ENCODE measurements at places on chromosomes 6 and 20. TPM values are rescaled to one million over a fixed set of nuclear protein-coding genes. Genes with fewer than 3 reads are reported as not detected.
A peak's percentile ranks its signal among the peaks of the same experiment; 100 is the strongest.

The NTSR1 gene
- total RNA-seq, result 0.04 TPM

The CNR1 gene
- total RNA-seq, result 0.24 TPM

DNA sequence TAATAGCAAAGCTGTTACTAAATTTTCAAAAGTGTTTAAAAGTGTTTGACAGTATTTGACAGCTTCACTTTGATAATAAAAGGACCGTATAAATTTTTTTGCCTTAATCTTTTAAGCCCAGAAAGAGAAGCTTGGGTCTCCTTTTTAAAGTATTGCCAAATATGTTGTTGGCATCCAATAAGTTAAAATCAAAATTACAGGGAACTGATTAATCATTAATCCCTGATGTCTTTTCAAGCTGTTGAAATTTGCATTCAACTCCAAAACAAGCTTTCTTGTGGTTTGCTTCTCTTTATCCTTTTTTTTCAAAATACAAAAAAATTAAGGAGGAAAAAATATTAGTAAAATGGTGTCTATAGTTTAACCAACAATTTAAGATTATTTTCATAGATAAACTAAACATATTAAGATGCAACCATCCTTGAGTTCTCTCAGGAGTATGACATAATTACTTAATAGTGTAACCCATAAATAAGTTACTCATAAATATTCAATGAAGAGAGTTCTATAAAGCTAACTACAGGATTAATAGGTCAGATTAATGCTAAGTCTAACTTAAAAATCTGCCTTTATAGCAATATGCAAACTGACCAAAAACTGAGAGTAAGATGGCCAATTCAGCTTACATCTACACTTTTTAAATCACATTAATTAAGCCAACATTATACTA is 27.0 kb upstream of the CALHM6 start:
- no peak for DNase-seq

- no peak for DNase-seq
Measured at GRCh38 chr6:10099529-10100140, 315.2 kb downstream of the TFAP2A start.

DNA sequence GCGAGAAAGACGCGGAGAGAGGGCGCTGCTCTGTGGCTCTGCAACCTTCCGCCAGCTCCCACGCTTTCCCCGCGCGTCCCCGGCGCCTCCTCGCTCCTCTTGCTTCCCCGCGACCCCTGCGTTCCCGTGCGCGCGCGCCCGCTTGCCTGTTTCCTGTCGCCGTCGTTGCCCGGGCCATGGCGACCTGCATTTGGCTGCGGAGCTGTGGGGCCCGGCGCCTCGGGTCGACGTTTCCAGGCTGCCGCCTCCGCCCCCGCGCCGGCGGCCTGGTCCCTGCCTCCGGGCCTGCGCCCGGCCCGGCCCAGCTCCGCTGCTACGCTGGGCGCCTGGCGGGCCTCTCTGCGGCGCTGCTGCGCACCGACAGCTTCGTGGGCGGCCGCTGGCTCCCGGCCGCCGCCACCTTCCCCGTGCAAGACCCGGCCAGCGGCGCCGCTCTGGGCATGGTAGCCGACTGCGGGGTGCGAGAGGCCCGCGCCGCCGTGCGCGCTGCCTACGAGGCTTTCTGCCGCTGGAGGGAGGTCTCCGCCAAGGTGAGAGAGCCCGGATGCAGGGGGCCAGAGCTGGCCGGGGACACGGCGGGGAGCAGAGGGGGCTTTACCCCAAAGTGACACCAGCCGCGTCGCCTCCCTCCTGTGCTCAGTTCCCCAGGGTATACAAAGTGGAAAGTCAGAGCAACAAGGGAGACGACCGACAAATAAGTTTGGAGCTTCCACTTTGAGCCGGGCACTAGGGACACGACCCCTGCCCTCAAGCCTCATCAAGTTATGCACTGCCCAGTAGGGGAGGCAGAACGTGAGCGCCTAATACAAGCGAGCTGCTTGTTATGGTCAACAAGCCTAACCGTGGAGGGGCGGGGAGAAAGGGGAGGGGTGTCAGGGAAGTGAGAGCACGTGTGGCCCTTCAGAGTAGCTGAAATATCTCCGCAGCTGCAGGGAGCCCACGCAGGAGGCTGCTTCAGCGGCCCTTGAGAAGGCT is at the start of gene ALDH5A1:
Gene ALDH5A1, plus strand, starts transcription at position 149 of the 975 bp plus-strand sequence. Its CDS starts 28 bp downstream, at position 177.
- peak; percentile 86 for DNase-seq

DNA sequence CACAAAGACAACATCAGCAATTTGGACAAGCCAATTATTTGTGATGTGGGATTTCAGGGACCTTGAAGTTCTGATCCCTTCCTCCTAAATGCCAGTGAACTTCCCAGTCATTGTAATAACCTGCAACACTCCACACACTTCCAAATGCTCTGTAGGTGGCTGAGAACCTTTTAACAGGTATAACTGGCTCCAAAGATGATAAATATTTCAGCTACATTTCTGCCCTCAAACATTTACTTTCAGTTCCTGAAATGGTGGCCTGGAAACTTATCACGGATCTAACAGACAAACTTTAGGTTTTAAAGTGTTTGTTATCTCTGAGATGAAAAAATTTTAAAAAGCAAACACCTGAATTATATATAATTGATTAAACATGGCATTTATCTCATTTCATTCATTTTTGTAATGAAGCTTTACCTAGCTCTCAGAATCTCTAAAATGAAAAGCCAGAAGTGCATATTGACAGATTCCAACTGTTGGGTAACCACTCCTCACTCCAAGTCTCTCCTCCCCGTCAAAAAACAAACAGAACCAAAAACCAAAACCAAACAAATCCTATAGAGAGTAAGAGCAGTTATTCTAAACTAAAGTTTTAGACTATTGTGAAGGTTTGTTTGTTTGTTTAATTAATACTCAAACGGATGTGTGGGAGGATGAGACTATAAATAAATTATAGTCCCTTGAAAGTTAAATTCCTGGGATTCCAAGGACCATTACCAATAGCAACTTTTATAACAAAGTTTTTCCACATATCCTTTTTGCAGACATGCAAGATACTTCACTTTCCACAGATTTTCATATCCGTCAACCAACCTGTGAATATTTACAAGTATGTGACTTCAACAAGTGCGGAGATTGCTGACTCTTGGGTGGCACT is 12.4 kb upstream of the KIAA0408 start:
- no peak for DNase-seq

- no peak for DNase-seq
Measured at GRCh38 chr20:5580940-5581708, 169.1 kb upstream of the SHLD1 start.

The PCSK2 gene
- total RNA-seq, result 18.7 TPM

- DNase-seq, result no peak
Measured at GRCh38 chr20:47137231-47137870, 219.1 kb downstream of the ZMYND8 start.

The ZSCAN23 gene
- total RNA-seq, result 1.1 TPM

DNA sequence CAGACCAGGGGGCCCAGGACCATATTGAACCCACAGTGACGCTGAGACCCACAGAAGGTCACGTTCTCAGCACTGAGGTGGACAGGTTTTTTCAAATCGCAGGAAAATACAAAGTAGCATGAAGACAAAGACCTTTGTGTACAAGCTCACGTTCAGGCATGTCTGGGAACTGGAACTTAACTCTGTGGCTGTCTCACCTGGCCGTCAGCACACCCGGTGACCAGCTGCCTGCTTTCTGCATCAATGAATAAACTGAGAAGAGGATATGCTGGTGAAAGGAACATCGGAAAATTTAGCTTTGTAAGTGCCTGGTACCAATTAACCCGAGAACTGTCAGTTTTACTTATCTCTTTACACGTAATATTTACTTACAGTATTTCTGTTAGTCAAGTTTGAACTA is 36.5 kb downstream of the WDR27 start:
- no peak for DNase-seq

The LTB gene
- 1.1 TPM for total RNA-seq

GRCh38 chr20:43017241-43018030 is 172.3 kb downstream of the PTPRT start:
- DNase-seq, result no peak

The RFX6 gene
- 1.1 TPM for total RNA-seq

- no peak for DNase-seq
Measured at GRCh38 chr6:43851204-43851865, 81.3 kb downstream of the VEGFA start.

DNA sequence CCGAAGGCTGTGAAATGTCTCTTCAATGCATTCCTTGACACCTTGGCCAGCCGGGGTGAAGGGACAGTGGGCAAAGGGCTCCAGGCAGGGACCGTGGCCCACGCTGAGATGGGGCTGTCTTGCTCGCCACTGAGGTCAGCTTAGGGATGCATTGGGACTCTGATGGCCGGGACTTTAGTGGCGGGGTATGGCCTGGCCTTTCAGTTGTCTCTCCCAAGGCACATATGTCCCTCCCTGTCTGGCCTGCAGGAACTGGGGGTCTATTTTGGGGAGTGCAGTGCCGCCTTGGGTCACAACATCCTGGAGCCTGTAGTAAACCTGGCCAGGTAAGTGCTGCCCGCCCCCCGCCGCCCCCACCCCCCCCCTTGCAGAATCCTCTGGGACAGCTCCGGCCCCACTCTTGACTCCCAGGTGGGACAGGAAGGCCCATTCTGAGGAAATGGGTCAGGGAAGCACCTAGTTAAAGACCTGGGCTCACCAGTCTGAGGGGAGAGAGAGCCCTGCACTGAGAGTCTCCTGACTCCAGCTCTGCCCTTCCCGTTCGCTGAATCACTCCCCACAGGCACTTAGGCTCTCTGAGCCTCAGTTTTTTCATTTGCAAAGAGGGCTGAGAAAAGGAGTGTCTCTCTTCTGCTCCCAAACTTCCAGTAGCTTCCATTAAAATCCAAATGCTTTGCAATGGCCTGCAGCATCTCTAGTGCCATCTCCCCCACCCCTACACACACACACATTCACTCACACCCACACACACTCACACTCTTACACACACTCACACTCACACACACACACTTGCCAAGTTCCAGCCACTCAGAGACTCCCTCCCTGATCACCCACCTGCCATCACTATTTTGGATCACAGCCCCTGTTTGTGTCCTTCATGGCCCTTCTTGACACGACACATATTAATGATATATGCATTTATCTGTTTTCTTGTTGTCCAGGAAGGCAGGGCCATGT is 33.1 kb downstream of the RAB44 start:
- DNase-seq, result no peak

- DNase-seq, result no peak
Measured at GRCh38 chr6:53497905-53498304, 47.0 kb downstream of the GCLC start.

DNA sequence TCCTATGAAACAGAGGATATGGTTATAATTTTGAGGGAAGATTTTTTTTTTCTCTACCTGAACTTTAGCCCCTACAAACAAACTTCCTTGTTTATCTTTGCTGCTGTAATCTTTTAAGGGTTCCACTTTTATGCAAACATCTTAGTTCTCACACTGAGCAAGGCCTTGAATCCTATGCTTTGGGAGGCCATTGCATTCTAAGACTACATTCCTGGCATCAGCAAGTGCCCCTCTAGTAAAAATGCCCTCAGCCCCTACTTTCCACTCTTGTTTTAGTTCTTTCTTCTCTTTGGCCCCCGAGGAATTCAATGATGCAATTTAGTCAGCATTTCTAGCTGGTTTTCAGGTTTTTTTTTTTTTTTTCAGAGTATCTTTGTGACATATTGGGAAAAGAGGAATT is 8.1 kb upstream of the AHI1 start:
- DNase-seq, result no peak

The MACROD2 gene
- 4.5 TPM for total RNA-seq

The FRK gene
- 4.6 TPM for total RNA-seq

DNA sequence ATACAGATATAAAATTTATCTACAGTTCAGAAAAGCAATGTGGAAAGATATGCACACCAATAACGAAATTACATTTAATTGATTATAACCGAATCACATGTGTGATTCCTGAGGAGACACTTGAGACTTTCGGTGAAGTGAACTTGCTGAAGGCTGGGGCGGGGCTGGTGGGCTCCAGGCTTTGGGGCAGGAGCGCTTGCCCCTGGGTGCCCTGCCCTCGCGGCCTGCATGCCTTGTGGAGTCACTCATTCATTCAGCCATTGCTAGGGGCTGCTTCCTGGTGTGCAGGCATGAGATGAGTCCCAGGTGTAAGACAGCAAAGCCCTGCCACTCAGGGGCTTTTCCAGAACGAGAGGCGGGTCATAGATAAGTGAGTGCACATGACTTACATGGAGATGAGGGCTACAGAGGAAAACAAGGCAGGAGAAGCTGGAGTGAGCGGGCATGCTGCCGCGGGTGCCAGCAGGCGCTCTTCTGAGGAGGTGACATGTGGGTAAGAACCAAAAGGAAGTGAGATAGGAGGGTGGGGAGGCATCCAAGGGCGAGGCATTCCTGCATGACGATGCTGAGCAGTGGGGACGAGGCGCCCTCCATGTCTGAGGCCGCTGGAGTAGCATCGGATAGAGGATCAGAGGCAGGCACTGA is 88.7 kb downstream of the BMP7 start:
- no peak for DNase-seq

The GNAS-AS1 gene
- 0.49 TPM for total RNA-seq

The OXT gene
- 0.38 TPM for total RNA-seq

- no peak for DNase-seq
Measured at GRCh38 chr6:54291146-54291545, 17.1 kb upstream of the TINAG start.

The GABRR1 gene
- total RNA-seq, result not detected

The TFAP2B gene
- total RNA-seq, result not detected

GRCh38 chr6:6556161-6556737 is 32.3 kb upstream of the LY86 start:
- no peak for DNase-seq

The NOX3 gene
- not detected for total RNA-seq

- DNase-seq, result no peak
Measured at GRCh38 chr6:57257911-57258541, 35.9 kb upstream of the RAB23 start.

GRCh38 chr6:39980839-39981580 is 46.7 kb upstream of the MOCS1 start:
- DNase-seq, result no peak

The CDYL gene
- 9.7 TPM for total RNA-seq

DNA sequence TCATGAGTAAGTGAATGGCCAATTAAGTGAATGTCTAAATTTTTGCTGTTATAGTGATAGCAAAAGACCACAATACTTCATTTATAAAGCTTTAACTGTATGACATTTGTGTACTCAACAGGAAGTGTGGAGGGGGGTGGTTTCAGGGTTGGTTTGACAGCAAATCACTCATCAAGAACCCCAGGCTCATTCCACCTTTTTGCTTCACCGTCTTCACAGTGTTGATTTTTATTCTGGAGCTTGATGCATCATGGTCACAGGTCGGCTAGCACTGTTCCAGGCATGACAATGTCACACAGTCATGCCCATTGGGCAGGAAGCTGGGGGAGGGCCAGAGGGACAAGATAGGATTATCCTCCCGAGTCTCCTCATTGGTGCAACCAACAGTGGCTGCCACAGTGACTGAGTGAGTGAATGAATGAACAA is 75.0 kb downstream of the MDGA1 start:
- no peak for DNase-seq

DNA sequence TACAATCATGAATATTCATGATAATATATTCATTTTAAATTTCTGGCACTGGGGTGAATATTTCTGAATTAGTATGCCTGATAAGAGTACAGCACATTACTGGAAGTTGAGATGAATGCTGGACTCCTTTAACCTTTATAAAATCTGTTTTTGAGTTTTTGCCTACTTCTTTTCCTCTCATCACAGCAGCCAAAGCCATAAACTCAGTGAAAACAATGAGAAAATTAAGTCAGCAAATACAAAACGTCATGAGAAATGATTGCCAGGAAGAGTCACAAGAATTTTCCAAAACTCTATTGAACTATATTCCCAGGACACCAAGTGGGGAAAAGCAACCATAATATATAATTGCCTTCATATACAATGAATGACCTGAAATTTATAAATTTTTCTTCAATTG is 837.6 kb downstream of the TBC1D32 start:
- DNase-seq, result no peak

The TRIM10 gene
- total RNA-seq, result not detected

The FHL5 gene
- total RNA-seq, result 2.1 TPM

GRCh38 chr6:83708546-83708969 is 343 bp downstream of the SNAP91 start:
- no peak for DNase-seq
